Amygdala (tissue), 56 donors: ENCODE measurements at places on chromosomes 11 and 22.

DNA sequence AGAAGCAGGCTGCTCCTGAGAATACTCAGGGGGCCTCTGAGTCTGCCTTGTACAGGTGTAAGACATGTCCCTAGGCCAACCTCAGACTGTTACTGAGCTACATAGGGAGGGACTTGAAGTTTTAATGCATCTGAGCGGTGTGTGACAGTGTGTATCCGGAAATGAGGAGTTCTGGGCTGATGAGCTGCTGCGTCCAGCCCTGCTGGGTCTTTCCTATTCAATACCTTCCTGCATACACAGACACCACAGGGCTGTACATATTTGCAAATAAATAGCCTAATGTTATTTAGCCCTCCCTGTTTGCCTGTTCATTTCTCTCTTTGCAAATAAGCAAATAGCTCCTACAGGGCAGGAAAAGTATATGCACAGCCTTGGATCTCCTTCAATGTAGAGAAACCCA, 134.7 kb upstream of the KIRREL3 start:
- DNase-seq, result no peak

DNA sequence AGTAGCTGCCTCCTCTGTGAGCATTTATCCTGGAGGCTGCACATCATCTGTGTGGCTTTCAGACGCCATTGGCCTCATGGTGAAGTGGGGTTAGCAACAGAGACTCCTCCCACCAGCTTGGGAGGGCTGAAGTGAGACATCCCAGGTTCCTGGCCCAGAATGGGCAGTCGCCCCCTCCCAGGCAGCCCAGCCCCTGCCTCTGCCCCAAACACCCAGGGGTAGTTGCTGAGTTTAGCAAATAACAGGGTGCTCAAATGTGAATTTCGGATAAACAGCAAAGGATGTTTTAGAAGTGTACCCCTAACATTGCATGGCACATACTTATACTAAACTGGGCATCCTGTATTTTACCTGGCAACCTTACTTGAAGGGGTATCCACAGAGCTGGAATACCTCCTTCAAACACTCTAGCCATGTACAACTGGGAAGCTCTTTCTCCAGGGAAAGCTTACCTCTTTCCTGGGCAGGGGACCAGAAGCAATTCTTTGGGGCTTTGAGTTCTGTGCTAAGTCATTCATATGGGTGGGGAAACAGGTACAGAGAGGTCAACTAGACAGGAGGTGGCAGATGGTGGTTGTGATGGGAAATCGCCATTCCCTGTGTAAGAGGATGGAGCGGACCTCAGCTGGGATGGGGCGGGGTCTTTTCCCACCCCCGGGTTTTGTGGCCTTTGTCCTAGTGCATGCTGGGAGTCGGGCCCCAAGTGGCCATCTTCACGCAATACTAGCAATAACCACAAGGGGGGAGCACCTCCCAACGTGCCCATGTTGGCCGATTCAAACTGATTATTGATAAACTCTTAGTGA, 19.3 kb downstream of the MTFP1 start:
- DNase-seq, result peak; percentile 8

DNA sequence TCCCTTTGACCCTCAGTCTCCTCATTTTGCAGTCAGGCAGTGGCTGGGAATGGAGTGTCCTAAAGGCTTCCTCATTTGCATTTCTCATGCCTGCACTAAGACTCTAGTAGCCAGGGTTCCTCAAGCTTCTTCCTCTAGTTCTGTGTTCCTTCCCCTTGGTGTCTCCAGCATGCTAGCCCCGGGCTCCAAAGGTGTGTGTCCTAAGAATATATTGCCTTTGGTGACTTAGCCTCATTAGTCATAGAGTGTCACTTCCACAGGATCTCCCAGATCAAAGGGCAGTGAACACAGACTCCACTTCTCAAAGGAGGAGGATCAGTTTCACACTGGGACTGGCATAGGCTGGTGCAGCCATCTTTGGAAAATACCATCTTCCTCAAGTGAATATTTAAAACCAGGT, 21.4 kb upstream of the ACER3 start:
- no peak for DNase-seq

DNA sequence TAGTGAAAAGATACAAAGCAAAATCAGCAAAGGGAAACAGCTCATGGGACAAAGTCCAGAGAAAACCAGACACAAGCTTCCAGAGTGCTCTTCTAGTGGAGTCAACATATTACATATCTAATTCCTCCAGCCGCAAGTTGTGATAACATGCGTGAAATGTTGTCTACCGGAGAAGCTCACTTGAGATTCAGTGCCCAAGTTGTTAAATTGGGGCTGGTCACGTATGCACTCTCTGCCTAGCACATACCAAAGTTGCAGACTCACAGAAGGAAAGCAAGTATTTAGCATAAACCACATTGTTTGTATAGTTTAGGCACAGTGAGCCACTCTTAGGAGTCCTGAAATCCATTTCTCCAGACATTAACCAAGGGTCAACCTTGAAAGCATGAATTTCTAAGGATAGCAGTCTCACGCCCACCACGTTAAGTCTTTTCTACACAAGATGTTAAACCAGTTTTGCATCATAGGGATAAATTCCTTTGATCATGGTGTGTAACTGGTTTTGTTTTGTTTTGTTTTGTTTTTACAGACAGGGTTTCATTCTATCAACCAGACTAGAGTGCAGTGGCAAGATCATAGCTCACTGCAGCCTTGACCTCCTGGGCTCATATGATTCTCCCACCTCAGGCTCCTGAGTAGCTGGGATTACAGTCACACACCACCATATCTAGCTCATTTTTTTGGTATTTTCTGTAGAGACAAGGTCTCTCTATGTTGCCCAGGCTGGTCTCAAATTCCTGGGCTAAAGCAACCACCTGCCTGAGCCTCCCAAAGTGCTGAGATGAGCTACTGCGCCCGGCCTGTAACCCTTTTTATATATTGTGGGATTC, 39.5 kb upstream of the EP300 start:
- no peak for DNase-seq

- DNase-seq, result no peak
These were observed 181.6 kb downstream of the TTC28 start for GRCh38 chr22:28498044-28498443.

DNA sequence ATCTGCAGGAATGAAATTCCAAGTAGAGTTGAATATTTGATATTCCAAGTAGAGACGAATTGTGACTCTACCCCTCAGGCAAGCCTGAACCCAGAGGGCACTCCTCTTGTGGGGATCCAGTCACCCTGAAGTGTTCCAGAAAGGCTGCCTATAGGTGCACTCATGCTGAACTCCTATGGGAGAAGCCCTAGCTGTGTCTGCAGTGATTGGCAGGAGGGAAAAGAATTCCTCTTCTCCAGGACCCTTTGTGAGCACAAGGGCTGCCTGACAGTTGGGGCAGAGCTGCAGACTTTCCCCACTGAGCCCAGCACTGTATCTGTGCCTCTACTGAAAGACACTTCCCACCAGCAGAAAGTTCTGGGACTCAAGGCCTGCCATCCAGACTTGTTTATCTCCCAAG, 35.0 kb downstream of the BBOX1 start:
- no peak for DNase-seq

GRCh38 chr11:2992997-2993325, 832 bp upstream of the NAP1L4 start:
- DNase-seq, result no peak

DNA sequence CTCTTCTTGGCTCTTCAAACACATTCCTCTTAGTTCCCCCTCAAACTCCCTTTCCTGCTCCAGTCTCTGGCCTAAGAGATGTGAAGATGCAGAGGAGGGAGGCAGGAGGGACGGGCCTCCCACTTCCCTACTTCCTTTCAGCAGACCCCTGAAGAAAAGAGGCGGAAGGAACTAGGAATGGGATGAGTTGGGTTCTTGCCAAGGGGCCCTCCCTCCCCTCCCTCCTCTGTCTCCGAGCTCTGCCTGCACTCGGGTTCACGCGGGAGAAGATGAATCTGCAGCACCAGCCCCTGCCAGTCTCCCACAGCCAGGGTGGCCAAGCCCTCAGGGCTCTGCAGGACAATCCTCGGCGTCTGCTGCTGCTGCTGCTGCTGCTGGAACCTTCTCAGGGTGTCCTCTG, 24.3 kb upstream of the PKNOX2 start:
- DNase-seq, result no peak
